Skeletal muscle cell (primary cell): ENCODE measurements at places on chromosomes 5 and 9.

- DNase-seq = no peak
Observed at GRCh38 chr5:143605403-143606005, 202.0 kb upstream of the NR3C1 start.

- no peak for DNase-seq
Observed at GRCh38 chr5:23235246-23235645, 272.2 kb upstream of the PRDM9 start.

DNA sequence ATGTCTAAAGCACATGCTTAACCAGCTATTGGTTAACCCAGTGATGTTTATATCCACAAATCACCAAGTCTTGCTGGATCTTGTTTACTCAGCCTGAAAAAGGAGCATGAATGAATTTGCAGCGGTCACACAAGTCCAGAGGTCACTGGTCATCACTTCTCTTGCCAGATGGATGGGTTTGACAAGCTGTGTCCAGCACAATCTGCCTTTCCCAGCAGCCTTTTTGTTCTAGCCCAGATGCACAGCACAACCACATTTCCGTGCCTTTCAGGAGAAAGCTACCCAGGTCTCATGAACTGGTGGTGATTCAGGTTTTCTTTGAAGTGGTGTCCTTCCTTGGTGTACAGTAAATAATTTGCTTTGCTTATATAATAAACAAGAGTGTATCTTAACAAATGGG lies 32.1 kb downstream of the TMEM252 start:
- no peak for DNase-seq

GRCh38 chr9:97658707-97659106 lies 25.1 kb downstream of the NCBP1 start:
- DNase-seq = no peak

DNA sequence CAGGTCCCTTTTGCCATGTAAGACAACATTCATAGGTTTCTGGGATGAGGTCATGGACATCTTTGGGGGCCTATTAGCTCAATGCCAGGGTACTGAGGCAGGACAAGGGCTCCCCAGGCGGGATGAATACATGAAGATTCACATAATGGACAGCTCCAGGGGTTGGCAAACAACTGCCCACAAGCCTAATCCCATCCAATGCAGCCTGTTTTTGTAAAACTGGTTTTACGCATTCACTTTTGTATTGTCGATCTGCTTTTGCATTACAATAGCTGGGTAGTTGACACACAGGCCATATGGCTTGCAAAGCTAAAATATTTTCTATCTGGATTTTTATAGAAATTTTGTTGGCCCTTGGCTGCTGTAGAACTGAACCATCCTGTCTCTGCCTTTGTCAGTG lies 248.5 kb upstream of the PANK3 start:
- DNase-seq = no peak

- no peak for DNase-seq
Observed at GRCh38 chr5:88825584-88826315, 57.2 kb downstream of the MEF2C start.
